ENCODE measurements at places on chromosomes 3 and 15.

DNA sequence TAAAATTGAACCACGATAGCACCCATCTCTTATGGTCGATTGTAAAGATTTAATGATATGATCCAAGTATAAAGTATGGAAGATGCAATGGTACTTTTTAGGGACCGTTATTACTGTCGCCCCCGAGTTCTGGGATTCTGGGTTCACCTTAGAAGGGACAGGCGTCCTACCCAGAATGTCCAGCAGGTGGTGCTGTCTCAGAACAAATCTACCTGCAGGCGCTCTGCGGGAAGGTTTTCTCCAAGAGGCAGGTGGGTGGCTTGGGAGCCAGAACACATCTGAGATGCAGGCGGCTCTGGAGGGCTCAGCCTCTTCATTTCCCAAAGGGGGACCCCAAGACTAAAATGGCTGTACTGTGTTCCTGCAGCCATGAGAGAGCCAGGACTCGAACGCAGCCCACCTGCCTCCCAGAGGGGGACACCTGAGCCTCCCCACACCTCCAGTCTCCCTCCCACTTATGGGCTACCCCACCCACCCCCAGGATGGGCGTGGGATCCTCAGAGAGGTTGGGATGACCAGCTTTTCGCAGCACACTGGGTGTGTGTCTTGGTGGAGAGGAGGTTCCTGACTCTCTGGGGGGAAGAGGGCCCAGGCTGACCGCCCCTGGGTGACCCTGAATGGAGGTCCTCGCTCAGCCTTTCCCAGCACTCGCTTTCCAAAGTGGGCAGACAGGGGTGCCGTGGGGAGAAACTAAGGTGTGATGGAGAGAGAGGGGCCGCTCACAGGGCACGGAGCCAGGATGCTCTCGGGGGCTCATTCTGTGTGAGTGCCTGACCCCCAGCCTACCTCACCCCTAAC is 28.1 kb upstream of the CORO2B start:
- no peak for DNase-seq

GRCh38 chr3:73808862-73809509 is 184.2 kb upstream of the PDZRN3 start:
- no peak for DNase-seq

GRCh38 chr3:45817831-45818522 is 21.6 kb upstream of the SLC6A20 start:
- no peak for DNase-seq

GRCh38 chr3:150945226-150946032 is 27.1 kb downstream of the CLRN1 start:
- no peak for DNase-seq

- no peak for DNase-seq
Measured at GRCh38 chr3:106025151-106025722, 156.4 kb upstream of the CBLB start.

GRCh38 chr15:89430530-89431341 is 65.6 kb downstream of the RHCG start:
- DNase-seq, result no peak

- DNase-seq, result no peak
Measured at GRCh38 chr3:112074616-112075497, 11.3 kb upstream of the C3orf52 start.

- no peak for DNase-seq
Measured at GRCh38 chr3:27613846-27614500, 108.2 kb downstream of the EOMES start.
